ENCODE measurements at places on chromosomes 13 and 19.

- no peak for DNase-seq
Measured at GRCh38 chr13:32246468-32246867, 68.7 kb downstream of the ZAR1L start.

DNA sequence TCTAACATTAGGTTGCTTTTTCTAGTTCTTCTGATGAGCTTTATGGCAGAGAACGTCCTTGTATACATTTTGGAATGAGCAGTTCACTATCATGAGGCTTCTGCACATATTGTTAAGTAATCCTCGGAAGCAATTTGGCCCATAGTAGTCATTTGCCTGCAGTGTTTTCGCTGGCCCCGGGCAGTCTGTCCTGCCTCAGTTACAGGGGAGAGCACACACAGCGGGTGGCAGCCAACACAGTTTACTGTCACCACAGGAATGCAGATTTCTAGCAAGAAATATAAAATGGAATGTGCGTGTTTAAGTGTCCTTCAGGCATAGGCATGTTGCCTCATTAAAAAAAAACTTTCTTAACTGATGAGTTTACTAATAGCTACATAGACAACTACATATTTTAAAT, 71.5 kb upstream of the GJB6 start:
- no peak for DNase-seq

DNA sequence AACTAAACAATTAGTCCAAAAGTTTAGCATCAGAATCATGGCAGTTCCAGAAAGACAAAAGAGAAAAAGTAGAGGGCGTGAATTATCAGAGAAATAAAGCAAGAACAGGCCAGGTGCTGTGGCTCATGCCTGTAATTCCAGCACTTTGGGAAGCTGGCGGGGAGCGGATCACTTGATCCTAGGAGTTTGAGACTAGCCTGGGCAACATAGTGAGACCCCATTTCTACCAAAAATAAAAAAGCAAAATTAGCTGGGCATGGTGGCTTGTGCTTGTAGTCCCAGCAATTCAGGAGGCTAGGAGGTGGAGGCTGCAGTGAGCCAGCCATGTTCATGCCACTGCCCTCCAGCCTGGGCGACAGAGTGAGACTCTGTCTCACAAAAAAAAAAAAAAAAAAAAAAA, 18.4 kb downstream of the ARL11 start:
- no peak for DNase-seq

- DNase-seq = no peak
Measured at GRCh38 chr19:31659897-31660210, 310.6 kb upstream of the TSHZ3 start.

- no peak for DNase-seq
Measured at GRCh38 chr13:86510792-86511191, 711.6 kb upstream of the SLITRK6 start.

- DNase-seq = no peak
Measured at GRCh38 chr13:40975441-40975840, 43.7 kb downstream of the ELF1 start.
